ENCODE measurements at places on chromosomes 6 and 20.
A peak's percentile ranks its signal among the peaks of the same experiment; 100 is the strongest.

DNA sequence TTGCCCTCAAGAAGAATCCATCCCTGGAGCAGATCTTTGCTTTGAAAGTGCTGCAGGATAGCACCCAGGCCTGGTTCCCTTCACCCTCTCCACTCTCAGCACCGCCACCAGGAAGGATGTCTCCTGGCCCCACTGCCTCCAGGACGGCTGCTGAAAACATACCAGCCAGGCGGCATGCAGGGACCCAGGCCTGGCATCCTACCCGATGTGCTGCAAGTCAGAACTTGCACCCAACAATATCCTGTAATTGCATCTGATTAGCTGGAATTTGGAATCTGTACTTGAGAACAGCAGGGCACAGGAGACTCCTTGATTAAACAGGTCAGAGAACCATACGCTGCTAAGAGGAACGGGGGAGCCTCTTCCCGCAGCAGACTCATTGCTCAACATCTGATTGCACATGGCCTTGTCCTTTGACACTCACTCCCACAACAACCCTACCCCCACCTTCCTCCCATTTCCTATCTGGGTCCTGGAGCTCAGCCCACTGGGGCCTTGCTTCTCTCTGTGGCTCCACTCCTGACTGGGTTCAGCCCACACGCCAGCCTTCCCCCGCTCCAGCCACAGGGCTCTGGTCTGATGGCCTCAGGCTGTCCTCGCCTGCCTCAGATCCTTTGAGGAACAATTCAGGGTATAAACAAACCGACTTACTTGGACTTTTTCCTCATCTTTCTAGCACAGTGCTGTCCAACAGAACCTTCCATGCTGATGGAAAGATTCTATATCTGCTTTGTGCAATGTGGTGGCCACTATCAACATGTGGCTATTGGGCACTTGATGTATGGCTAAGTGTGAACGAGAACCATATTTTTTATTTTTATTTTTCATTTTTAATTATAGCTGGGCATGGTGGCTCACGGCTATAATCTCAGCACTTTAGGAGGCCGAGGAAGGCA lies 78.0 kb downstream of the FGD2 start:
- DNase-seq: peak; percentile 96

GRCh38 chr20:1266167-1266973 lies at the start of gene SNPH:
Gene SNPH (plus strand): TSS chr20:1266294. CDS start chr20:1296240, 29,946 bp downstream.
- DNase-seq: peak; percentile 85

DNA sequence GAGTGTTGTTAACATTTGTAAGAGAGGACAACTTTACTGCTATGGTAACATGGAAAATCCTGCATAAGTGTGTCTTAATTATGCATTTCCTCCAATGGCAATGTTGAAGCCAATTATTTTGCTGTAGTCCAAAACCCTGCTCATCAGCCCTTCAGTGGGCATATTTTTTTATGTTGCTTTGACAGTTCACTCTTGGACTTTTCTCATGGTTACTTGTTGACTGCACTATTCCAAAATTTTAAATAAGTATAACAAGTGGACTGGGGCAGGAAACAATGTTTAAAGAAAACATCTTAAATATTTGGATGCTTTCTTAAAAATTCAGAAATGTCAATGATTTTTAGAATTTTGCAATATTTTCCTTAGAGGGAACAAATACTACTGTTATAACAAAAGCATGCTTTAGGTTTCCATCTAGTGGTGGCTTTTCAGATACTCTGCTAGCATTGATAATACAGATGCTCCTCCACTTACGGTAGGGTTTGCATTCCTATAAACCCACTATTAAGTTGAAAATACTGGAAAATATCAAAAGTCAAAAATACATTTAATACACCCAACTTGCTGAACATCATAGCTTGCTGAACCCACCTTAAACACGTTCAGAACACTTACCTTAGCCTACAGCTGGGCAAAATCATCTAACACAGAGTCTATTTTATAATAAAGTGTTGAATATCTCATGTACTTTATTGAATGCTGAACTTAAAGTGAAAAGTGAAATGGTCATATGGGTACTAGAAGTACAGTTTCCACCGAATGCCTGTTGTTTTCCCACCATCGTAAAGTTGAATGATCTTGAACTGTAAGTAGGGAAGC lies 86.4 kb downstream of the ADGRG6 start:
- DNase-seq: no peak

DNA sequence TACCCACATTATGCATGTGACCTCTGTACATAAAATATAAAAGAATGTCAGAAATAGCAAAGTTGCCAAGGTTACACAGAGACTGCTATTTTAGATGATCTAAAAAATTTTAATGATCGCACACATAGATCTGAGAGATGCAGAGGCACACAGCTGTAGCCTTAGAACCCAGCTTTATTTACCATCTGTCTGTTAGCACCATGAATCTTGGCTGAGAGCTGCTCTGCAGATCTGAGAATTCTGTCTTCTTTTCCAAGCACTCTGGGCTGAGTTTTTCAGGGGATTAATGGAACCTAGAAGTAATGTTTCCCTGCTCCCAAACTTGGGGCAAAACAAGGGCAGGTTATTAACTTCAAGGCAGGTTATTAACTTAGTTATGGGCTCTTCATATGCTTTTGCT lies 248.7 kb upstream of the JAG1 start:
- no peak for DNase-seq

DNA sequence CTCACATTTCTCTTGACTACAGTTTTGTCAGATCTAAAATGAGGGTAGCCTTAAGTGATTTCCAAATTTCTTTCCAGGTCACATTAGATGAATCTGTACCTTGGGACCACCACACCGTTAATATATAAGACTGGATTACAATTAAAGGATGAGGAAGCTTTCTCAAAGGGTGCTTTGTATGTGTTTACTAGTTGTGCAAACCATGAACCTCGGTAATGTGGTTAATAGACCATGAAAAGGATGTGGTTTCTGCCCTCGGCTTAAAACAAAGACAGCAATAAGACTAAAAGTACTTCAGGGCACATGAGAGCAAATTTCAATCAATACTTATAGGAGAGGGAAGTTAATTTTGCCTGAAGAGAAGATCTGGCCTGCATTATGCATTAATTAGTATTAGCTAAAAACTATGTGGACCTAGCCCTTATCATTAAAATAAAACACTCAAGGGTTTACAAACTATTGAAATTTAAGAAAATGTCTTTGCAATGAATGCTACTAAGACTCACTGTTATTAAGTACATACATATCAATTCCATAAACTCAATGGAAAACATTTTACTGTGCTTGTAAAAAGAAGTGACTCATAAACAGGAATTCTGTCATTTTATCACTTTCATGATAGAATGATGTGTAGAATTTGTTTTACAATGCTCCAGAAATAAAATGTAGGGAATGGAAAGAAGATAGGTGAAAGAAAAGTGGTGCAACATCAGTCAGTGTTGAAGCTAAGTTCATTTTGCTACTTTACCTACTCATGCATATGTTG lies 936 bp upstream of the TMX4 start:
- no peak for DNase-seq

DNA sequence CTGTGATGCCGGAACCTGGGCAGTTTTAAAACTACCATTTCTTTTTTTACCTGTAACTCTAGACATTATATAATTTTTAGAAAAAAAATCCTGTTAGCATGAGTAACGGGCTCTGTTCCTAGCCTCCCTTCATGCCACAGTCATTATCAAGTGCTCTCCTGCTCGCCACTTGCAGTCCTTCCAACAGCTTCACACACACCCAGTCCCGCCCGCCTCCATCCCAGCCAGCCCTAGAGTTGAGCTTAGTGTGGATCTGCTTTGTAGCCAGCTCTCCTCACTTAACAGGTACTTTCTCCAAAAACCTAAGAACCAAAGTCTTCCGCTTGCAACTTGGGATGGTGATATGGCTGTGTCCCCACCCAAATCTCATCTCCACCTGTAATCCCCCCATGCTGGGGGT lies 51.5 kb downstream of the EZR start:
- DNase-seq: no peak
